GM12878 (cell line): ENCODE measurements at places on chromosomes 2 and 18. TPM values are rescaled to one million over a fixed set of nuclear protein-coding genes. Genes with fewer than 3 reads are reported as not detected.

DNA sequence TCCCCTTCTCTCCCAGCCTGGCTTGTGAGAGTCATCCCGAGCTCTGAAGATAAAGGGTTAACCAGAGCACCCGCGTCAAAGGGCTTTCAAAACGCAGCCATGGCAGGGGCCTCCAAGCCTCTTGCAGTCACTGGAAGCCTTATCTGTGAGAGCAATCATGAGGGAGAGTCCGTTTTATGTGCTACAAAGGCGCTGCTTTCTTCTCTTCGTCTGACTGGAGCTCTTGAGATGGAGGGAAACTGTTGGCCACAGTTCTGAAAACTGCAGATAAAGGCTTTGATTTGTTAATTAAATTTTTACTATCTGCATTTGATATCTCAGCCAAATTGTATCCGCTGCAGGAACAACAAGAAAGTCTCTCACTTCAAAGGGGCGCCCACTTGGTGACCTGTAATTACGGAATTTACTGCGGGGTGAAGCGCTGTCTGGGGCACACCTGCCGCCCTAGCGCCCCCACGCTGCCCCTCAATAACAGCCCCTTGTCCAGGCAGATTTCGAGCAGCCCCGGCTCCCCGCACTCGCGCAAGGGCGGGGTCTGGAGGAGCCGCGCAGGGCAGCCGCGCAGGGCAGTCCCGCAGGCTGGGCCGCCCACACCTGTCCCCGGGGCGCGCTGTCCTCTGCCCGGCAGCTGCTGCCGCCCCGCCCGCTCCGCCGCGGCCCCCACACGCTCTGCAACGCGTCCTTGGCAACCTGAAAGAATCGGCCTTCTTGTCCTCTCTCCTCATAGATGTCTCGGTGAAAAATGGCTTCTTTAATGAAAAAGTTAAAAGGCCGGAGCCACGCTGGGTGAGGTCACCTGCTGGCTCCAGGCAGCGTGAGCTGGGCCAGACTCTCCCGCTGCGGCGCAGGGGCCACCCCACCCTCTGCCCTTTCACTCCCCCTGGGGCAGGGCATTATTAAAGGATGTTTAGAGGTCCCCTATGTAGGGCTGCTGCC lies 217.9 kb downstream of the VAPA start:
- DNase-seq: no peak

DNA sequence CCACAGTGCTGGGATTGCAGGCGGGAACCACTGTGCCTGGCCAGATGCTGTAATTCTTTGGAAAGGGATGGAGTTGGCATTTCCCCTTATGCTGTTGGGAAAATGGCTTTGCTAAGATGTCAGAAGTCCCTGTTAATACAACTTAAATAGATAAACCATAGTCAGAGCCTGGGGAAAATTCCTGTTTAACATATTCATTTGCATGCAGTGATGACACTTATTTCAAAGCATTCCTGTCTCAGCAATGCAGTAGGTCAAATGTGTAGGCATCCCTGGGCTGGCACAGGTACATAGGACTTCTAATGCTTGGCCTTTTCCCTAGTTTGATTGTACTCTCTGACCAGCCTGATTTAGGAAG lies 38.6 kb downstream of the RAMP1 start:
- DNase-seq: no peak

- no peak for DNase-seq
Measured at GRCh38 chr18:45958027-45958426, 9.1 kb downstream of the EPG5 start.

KATNAL2 gene
- 1.7 and 2.0 TPM in 2 replicates for polyA plus RNA-seq

- DNase-seq: peak; percentile 89
Measured at GRCh38 chr2:177547122-177547521, 154.5 kb downstream of the AGPS start.

GRCh38 chr2:239014458-239015217 lies 166.8 kb downstream of the TWIST2 start:
- no peak for DNase-seq
